Left cardiac atrium (tissue), 4 donors: ENCODE measurements at places on chromosomes 11 and 22. TPM values are rescaled to one million over a fixed set of nuclear protein-coding genes. Genes with fewer than 3 reads are reported as not detected.

DNA sequence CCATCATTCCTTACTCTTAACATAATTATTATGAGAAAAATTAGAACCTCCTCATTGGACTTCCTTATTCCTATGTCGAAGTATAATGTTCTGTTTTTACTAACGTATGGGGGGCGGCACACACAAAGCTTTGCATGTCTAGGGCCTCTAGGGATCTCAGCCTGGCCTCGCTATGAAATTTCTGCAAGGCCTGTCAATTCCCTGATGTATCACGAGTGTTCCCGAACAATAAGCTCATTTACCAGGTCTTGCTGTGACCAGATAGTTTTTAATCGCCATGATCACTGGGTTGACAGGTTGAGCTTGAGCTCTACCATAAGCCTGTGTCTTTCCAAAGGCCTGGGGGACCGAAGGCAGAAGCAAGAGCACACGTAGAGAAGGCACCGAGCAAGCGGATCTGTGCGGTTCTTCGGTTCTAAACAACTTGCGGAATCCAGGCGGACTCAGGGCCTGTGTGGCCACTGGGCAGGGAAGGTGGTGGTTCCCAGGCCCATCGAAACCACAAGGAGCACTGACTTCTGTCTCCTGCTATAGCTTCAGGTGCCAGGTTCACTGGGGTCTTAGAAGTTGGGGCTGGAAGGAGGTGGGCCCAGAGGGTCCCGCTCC, 10.4 kb upstream of the FXYD2 start:
- DNase-seq, result no peak

DNA sequence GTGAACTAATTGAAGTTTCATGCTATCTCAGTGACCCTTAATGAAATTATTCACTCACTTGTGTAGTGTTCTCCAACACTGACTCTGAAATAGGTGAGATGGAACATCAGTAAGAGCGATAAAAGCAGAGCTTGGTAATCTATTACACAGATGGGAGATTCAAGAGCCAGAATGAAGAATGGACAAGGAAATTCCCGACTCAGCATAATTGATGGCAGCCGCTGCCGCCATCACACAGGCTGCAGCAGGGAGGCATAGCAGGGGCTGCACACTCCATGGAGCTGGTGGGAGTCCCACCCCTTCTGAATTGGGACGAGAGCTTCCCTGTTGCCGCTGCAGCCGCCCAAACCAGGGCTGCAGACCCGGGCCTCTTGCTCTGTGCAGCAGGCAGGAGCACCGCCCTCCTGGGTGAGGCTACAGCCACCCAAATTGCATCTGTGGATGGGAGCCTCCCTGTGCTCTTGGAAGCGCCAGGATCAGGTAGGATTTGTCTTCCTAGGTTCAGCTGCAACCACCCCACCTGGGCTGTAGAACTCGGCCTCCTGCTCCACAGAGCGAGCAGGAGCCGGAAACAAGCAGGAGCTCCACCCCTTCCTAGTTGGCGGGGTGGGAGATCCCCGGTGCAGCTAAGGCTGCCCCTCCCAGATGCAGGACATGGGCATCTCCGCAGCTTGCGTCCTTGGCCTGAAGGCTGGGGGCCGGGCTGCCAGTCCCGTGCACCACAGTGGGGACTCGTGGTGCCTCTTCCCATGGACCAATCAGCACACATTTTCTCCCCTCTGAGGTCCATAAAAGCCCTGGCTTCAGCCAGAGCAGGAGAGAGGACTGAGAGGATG, 535.1 kb upstream of the LUZP2 start:
- DNase-seq, result no peak

The MAJIN gene
- not detected for total RNA-seq

The CCDC87 gene
- 0.18 TPM for total RNA-seq

The GAB4 gene
- total RNA-seq, result not detected

The PLEKHA7 gene
- 23.6 TPM for total RNA-seq

The HBG1 gene
- not detected for total RNA-seq

DNA sequence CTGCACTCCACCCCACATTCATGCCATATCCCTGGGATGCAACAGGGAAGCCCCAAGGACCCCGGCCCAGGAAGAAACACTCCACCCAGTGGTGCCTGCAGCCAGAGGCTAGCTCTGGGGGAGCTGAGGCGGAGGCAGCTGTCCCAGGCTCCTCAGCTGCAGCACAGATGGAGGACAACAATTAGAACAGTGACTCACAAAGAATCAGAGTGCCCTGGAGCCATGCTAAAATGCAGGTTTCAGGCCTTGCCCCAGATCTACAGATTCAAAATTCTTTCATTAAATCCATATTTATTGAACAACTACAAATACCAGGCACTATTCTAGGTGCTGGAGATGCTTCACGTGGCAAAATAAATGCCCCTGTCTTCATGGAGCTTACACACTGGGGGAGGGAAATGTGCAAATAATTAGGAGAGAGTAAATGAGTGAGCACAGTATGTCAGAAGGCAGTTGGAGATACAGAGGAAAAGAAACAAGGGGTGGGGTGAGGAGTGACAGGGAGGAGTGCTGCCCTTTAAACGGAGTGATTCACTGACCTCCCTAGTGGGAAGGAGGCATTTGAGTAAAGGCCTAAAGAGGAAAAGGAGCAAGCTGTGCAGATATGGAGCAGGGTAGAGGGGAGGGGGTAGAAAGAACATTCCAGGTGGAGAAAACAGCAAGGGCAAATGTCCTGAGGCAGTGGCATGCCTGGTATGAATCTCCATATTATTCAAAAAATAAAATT, 73.3 kb upstream of the CSNK2A3 start:
- no peak for DNase-seq

DNA sequence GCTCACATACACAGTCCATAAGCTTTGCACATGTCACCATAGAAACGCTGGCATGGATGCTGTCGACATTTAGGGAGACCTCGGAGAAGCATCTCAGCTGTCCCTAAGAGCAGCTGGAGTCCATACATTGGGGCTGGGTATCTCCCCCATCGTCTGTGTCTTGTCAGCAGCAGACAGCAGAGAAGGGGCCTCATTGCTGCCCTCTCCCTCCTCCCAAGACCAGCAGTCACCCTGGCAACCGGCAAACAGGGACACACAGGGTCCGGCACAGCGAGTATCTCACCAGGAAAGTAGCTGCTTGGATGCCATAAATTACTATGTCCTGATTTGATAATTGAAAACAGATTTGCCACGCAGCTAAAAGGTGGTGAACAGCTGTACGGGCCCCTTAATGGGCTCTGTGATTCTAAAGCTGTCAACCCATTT, 84.4 kb downstream of the CD44 start:
- no peak for DNase-seq

The FGF3 gene
- not detected for total RNA-seq

DNA sequence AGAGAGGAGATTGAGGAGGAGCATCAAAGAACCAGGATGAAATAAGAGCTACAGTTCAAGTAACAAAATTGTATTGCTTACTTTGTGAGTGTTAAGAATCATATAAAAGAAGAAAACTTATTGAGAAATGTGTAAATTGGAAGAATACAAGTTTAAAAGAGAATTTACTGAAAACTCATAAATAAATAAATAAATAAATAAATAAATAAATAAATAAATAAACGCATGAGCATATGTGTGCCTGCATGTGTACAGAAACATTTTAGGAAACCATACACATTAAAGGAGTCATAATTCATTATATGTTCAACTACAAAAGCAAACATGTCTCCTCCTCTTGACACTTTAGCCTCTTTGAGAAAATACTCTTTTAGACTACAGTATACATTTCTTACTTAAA, 42.6 kb downstream of the CNTN5 start:
- DNase-seq, result no peak

DNA sequence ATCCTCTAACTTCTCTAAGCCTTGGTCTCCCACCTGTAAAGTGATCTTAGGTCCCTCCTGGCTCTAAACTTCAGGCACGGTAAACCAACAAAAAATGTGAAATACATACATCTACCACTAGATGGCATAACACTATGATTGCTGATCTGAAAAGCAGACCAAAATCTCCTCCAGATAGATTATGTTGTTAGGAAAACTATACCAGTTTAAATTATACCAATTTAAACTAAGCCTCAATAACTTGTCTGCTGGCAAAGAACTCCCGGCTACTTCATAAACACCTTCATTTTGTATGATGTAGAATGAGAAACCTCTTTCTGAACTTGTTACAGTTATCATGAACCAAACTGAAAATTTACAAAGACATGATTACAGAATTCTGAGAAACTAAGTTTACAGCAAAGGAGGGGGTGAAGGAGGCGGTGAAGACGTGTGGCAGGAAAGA, 85.9 kb downstream of the SBF2 start:
- DNase-seq, result no peak

DNA sequence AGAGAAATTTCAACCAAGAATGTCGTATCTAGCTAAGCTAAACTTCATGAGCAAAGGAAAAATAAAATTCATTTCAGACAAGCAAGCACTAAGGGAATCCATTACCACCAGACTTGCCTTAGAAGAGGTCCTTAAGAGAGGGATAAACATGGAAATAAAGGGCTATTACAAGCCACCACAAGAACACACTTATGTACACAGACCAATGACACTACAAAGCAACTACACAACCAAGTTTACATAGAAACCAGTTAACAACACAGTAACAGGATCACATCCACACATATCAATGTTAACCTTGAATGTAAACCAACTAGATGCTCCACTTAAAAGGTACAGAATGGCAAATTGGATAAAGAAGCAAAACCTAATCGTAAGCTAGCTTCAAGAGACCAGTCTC, 38.0 kb downstream of the TMEM123 start:
- DNase-seq, result no peak

DNA sequence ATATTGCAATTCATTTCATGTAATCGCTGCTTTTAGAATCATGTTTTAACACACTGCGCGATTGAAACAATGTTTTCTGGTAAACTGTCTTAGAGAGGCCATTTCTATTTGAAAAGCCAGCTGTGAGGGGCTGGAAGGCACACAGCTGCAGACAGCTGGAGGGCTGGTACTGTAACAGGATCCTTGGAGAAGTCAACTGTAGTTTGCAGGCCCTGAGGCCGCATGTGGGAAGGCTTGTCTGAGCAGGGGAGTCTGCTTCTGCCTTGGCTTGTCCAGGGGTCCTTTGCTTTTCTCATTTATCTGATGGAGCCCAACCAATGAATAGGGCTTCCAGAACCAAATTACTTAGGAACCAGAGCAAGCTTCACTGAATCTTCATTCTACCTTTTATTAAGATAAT, 313.5 kb downstream of the BLID start:
- peak; percentile 53 for DNase-seq

DNA sequence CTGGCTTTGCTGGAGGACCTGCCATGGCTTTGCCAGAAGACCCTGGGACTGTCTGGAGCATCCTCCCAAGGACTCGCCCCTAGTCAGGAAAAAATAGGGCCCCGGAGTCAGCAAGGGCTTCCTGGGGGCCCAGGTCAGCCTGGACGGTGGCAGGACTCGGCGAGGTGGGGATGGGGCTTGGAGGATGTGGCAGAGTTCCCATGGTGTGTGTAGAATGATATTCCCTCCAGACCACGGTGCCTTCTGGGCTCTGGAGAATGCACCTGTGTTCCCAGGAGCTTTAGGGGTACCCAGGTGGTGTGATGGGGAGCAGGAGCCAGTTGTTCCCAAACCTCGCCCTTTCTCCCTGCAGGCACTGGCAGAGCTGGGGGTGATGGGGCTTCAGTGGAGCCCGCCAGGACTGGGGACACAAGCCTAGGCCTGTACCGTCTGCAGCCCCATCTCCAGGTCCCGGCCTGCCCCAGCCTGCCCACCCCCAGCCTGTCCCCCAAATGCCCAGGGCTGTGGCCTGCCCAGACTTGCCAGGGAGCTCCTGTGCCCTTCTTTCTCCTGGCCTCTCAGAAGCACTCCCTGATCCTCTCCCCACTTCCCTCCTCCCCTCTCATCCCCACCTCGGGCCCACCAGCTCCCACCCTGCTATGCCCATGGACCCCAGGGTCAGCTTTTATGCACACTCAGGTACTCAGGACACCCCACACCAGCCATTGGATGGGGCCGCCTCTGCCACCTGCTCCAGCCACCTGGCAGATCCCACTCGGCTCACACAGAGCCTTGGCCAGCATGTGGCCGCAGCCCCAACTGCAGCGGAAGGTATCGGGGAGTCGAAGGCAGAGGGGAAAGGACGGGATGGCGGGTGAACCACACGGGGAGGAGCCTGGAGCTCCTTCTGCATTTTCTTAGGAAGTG, 82.1 kb downstream of the CDKN1C start:
- peak; percentile 12 for DNase-seq

DNA sequence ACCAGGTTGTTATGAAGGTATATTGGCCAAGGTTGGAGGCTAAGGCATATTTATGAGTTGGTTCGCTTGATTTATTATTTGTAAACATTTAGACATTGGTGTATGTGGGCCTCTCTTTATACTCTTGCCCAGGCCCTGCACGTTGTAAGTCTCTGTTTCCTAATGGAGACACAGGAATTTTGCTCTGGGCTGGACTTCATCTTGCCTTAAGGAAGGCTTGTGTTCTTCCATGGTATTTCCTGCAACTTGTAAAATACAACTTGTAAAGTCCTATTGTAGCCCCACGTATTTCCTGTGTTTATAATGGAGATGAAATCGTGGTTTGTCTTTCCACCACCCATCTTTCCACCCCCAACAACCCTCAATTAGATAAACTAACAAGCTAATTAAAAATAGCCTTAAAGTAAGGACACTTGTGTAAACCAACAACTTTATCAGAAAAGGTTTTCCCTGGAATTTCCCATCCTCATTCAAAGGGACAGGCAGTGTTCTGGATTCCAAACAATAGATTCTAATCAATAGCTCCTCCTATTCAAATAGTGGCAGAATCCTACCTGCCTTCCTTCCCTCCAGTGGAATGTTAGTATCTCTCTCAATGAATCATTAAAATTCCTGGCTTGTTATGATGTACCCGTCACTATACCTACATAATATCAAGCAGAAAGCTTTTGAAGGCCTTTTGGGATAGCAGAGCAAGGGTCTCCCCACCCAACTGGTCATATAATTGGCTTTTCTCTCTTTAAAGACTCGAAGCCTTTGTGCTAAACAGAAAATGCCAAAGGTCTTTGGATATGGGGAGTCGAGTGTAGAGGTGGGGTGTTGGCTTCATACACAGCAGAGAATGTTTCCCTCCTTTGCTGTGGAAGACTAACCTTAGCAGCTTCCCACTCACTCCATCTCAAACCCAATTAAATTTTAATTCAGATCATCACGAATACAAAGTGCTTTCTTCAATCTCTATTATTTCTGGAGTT, 77.1 kb downstream of the UBASH3B start:
- no peak for DNase-seq

The MIOX gene
- not detected for total RNA-seq
